HFFc6 (cell line): ENCODE measurements at places on chromosomes 1 and 21.

GRCh38 chr1:30881319-30882181, 27.0 kb downstream of the SDC3 start:
- no peak for DNase-seq

- DNase-seq, result no peak
These were observed 64.4 kb downstream of the UMODL1 start for GRCh38 chr21:42135386-42136052.

DNA sequence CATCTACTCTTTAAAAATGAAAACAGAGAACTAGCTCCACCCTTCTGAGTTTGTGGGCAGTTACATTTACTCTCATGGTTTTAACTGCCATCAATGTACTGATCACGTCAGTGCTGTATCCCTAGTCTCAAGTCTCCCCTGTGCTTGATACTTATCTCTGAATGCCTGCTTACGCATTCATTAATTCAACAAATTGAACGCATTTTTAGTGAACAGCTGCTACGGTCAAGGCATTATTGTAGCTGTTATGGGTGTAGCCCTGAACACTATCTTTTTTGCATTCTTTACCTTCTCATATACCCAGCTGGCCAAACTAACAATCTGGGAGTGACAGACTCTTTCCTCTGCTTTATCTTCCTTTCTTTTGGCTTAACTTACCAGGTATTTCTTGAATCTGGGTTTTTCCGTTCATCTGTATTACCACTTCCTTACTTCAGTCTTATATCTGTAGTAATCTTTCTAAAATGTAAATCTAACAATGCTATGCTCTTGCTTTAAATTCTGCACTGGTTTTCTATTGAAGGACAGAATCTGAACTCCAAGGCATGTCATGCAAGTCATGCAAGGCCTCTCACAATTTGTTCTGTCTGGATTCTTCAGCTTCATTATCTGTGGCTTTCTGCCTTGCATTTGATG, 33.3 kb downstream of the SMG7 start:
- no peak for DNase-seq

DNA sequence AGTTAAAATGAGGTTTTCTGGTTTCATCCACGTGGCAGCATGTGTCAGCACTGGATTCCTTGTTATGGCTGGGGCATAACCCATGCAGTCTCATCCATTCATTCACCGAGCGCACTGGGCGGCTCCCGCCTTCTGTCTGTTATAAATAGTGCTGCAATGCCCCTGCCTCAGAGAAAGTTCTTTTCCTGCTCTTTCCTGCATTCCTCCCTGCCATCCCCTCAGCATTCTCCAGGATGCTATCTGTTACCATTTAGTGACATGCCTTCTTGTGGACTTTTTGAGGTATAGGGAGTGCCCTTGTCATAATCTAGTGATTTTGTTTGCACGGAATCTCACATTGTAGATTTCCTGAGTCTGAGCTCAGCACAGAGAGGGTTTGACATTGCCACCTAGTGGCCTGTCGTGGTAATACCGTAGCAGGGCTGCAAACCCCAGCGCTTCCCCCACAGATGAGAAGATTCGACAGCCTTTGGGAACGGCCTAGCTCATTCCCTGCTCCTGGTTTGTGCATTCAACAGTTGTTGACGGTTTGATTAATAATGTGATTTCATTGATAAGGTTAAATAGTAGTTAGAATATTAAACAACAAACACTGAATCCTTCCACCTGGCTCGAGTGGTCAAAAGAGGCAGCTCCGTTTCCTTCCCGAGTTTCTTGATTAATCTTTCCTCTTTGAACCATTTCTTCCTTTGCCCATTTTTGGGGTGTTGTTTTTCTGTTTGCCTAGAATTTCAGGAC, 46.3 kb downstream of the UMODL1 start:
- DNase-seq, result peak; percentile 67

GRCh38 chr1:172662464-172663109, 3.7 kb downstream of the FASLG start:
- peak; percentile 67 for DNase-seq

- peak; percentile 61 for DNase-seq
These were observed 148.4 kb downstream of the TLR5 start for GRCh38 chr1:222994511-222995235.

- DNase-seq, result no peak
These were observed 121.9 kb upstream of the TSPAN2 start for GRCh38 chr1:115211071-115211745.

DNA sequence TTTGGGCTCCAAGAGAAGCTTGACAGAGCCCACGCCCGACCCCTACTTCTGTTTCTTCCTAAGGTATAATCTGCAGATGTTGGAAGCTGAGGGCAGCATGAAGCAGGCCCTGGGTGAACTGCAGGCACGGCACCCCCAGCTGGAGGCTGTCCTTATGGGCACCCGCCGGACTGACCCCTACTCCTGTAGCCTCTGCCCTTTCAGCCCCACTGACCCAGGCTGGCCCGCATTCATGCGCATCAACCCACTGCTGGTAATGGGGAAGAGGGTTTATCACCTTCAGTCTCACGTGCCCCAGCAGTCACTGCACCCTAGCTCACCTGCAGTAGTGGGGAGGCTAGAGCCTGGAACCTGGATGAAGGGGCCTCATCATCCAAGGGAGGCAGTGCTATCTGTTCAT, 3.1 kb upstream of the LENEP start:
- DNase-seq, result no peak

DNA sequence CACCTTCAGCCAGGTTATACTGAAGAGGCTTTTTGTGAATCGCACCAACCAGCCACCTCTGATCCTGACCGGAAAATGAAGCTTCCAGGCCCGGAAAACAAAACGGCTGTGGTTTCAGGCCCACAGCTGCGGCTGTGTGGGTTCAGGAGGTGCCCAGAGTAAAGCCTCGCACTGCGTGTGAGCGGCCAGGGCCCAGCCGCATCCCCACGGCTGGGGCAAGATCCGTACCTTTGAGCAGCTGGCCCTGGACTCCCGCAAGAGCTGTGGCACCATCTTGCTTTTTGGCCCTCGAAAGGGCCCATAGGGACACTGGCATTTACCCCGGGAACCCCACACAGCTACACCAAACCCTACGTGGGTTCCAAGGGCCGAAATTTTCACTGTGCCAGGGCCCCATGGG, 63.0 kb downstream of the GLUL start:
- no peak for DNase-seq

- no peak for DNase-seq
These were observed 846.5 kb upstream of the NCAM2 start for GRCh38 chr21:20151741-20152140.

DNA sequence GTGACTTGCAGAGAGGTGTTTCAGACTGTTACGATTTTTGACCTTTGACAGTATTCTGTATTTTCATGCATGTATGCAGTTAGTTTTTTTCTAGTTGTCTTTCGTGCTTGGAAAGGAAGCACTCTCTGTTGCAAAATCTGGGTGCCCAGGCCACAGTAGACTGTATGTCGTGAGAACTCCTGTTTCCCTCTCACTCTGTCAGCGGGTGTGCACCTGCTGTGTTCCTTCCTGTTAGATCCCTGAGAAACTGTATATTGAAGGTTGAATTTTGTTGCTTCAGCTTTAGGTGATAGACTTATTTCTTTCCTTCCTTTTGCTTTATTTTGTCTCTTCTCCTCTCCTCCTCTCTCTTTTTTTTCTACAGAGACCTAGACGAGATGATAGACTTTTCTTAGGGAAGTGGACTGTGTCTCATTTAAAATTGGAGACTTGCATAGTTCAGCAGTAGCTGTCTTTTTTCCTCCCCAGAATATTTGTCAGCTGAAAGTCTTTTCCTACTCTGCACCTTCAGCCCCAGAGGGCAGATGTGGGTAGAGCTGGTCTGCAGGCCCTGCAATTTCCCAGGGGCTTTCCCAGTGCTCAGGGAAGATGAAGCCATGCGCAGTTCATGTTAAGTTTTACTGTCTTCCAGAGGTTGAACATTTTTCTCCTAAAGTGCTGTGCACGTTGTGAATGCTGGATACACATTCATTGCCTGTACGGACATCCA, 1.4 kb downstream of the TRAPPC10 start:
- DNase-seq, result no peak

DNA sequence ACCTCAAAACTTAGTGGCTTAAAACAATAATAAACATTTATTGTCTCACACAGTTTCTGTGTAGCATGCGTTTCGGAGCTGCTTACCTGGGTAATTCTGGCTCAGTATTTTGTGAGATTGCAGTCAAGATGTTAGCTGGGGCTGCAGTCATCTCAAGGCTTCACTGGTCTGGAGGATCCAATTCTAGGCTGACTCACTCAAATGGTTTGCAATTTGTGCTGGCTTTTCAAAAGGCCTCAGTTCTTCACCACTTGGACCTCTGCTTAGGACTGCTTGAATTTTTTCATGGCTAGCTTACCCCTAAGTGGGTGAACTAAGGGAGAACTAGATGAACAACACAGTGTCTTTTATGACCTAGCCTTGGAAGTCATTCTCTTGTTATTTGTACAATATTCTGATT, 21.0 kb downstream of the XPR1 start:
- no peak for DNase-seq

- DNase-seq, result peak; percentile 74
These were observed 56.1 kb upstream of the CAMK1G start for GRCh38 chr1:209527372-209527771.

- no peak for DNase-seq
These were observed 738 bp upstream of the KCNA2 start for GRCh38 chr1:110606657-110607535.

- no peak for DNase-seq
These were observed 142.1 kb downstream of the NEGR1 start for GRCh38 chr1:72140222-72140621.

GRCh38 chr21:16900685-16901084, 612.2 kb upstream of the CXADR start:
- DNase-seq, result no peak

DNA sequence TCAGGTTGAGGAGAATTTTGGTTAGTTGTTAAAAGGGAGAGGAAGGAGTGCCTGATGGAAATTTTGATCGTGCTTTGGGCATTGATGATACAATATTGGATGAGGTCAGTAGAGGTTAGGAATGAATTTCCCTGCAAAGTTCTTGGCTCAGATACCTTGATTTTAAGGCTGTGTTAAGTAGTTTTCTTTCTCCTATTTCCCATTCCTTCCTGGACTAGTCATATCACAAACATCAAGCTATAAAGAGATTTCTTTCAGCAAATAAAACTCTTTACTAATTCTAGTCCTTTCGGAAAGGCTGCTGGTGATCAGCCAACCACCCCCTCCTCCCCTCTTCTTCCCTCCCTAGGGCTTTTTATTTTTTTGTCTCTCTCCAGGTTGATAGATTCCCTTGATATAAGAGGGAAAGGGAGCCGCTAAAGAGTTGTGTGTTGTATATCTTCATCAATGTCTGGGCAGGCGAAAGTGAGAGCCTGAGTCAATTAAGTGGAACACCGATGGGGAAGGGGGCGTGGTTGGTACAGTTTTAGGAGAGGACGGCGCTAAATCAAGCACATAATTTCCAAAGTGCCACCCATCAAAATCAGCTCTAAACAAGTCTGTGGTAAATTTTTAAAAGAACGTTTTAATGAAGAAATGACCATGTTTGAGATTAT, 100.1 kb upstream of the PLXNA2 start:
- no peak for DNase-seq

GRCh38 chr21:46114963-46115362, 17.1 kb downstream of the COL6A2 start:
- no peak for DNase-seq

DNA sequence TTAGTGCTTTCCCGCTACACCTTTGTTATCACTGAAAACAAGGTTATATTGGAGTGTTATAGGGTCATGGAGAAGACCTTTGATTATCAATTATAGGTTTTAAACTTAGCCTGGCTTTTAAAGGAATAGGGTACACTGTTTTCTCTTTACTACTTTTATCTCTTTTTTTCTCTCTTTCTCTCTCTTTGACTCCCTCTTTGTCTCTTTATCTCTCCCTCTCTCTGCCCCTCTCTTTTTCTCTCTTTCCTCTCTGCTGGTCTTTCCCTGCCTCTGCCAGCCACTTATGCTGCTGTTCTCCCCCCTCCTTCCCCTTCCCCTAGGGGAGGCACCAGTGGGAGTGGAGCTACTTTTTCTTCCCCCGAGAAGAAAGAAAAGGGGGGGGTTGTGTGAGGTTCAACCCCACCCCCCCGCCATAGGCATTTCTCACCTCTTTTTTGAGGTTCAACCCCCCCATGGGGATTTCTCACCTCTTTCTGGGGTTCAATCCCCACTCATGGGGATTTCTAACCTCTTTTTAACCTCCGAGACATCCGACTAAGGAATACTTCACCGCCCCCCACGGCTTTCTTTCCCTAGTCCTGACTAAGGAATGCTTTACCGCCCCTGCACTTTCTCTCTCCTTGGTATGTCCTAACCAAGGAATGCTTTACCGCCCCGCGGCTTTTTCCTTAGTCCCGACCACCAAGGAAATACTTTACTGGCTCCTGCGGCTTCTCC, 17.2 kb upstream of the ZBTB8B start:
- DNase-seq, result peak; percentile 46

DNA sequence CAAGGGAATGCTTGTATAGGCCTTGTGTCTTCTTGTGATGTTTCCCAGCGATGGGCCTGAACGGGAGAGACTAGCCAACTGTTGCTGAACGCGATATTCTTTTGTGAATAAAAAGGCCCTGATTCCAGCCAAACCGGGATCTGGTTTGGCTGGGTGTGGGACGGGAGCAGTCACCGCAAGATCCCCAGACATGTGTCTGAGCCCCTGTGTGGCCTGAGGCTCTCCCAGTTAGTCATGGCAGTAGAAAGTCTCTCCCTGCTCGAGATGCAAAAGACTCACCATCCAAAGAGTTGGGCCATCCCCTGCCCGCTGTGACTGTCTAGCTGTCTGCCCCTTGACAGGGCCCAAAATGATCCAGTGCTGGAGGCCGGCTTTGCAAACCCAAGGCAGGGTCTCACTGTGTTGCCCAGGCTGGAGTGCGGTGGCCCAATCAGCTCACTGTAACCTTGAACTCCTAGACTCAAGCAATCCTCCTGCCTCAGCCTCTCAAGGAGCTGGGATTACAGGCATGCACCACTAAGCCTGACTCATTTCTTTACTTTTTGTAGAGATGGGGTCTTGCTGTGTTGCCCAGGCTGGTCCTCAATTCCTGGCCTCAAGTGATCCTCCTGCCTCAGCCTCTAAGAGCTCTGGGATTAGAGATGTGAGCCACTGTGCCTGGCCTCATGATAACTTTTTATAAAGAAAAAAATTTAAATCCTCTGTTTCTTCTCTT, 56.4 kb downstream of the KIF26B start:
- DNase-seq, result no peak

DNA sequence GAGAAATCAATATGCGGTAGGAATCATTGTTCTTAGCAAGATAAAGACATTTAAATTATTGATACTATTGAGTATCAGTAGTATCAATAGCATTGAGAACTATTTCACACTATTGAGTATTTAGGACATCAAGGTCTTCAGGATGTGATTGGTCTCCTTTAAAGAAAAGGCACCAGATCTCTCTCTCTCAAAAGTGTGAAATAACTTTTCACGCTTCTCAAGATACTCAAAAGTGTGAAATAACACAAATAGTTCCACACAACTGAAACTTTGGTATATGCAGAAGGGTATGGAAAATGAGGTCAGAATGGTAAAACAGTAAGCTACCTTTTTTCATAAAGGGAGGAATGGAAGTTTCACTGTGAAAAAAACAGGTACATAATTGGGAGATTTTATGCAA, 6.7 kb upstream of the PYHIN1 start:
- no peak for DNase-seq
